ENCODE measurements at places on chromosomes 4 and X.
A peak's percentile ranks its signal among the peaks of the same experiment; 100 is the strongest.

DNA sequence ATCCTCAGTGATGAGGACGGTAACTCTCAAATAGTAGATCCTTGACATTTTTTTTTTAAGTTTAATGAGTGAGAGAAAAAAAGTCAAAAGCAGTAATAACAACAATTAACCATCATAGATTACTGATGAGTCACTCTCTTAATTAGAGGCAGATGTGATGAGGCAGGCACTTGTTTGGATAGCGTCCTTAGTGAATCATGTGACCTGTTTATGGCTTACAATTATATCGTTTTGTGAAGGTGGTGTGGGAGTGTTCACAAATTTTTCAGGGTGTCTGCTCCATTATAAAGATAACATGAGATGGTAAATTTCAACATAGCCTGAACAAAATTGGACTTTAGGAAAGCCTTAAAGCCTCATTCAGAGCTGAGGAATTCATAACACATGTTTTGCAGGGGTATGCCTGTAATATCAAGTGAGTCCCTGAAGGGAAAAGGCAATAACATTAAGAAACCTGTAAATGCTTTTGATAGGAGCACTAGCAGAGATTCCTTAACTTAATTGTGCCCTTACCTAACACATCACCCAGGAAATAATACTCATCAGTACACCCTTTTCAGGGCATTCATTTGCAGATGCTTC lies 51.9 kb upstream of the XIAP start:
- peak; percentile 1 for DNase-seq

DNA sequence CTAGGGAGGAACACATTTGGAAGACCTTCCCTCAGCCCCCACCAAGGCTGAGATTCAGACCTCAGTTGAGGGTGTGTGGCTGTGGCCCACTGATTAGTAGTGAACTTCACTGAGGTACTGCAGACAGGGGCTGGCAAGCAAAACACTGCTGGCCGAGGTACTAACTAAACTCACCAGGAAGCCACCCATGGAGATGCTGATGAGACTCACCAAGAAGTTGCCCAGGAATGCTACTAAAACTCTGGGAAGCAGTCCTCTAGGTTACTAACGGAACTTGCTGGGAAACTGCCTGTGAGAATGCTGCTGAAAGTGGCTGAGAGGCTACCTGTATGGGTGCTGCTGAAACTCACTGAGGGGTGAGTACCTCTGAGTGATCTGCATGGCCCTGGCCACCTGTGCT lies 372.4 kb upstream of the RPS6KA3 start:
- DNase-seq = no peak

DNA sequence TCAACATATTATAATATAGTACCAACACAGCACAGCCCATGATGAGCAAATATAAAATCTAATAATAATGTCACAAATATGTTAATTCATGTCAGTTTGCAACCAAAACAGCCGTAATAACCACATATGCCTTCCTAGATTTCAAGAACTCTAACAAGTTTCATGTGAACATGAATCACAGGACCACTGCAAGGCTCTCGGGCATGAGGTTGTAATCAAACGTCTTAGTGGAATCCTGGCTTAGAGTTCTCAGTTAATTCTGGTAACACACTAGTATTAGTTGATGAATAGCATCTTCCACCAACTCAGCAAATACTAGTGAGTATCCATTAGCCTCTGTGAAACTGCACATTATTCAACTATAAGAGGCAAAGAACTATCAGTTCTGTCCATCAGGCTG lies 379.3 kb upstream of the TENM3 start:
- DNase-seq = no peak

- DNase-seq = no peak
These were observed 21.6 kb downstream of the SCD5 start for GRCh38 chr4:82776925-82777542.

DNA sequence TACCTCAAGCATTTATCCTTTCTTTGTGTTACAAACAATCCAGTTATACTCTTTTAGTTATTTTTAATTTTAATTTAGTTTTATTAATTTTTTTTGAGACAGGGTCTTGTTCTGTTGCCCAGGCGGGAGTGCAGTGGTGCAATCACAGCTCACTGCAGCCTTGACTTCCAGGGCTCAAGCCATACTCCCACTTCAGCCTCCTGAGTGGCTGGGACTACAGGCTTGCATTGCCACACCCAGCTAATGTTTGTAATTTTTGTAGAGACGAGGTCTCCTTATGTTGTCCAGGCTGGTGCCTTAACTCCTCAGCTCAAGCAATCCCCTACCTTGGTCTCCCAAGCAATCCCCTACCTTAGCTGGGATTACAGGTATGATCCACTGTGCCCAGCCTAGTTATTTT lies 45.9 kb downstream of the CDKL5 start:
- DNase-seq = no peak

- DNase-seq = no peak
These were observed 30.6 kb downstream of the PCDH19 start for GRCh38 chrX:100379388-100379986.

DNA sequence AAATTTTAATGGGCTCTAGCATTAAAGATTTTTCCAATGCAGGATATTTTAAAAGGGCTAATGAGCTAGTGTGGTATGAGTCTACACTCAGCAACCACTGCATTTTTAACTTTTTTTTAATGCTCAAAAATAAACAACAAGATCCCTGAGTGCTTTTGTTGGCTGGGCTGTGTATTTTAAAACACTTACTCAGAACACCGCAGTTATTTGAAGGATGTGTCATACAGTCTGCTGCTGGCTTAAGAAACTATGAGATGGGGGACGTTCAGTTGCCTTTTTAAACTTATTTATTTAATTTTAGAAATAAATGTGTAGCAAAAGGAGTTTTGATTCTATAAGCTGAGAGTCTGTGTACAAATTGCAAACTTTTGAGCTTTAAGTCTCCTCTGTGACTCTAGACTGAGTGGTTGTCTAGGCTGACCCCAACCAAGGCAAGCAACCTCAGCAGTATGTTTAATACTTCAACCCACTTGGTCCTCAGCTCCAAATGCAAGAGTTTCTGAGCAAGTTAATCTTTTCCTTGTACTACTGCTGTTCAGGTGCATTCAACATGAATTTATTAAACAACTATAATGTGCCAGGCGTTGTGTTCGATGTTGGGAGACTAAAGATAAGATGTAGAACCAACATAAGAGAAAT lies 278.6 kb upstream of the DIPK2B start:
- no peak for DNase-seq

Measured in hematopoietic multipotent progenitor cell treated with erythropoietin and hydrocortisone succinate and interleukin-3 and kit ligand, for 8 days (in vitro differentiated cells).